ENCODE measurements at places on chromosomes 2 and 18.

- DNase-seq, result no peak
Observed at GRCh38 chr2:168614172-168615018, 158.3 kb downstream of the CERS6 start.

GRCh38 chr2:112959109-112959812, 18.5 kb upstream of the IL36G start:
- DNase-seq, result no peak

- DNase-seq, result no peak
Observed at GRCh38 chr2:148607566-148607965, 37.0 kb upstream of the EPC2 start.

DNA sequence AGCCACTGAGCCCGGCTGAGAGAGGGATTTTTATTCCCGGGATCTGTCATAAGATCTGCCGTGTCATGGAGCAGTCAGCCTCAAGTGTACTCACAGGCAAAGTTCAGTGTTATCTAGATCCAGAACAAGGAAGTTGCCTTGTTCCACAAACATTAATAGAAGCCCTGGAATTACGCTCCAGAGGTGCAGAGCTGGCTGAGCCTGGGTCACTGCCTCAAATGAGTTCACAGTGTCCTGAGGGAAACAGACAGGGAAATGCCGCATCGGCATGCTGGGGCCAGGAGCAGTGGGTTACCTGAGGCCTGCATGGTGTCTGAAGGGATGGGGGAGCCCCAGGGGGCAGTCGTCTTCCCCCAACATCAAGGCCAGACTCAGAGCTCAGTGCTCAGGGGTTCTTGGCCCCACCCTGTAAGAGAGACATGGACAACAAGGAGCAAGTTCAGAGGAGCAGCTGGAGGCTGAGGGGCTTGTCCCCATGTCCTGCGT, 42.7 kb upstream of the ODC1 start:
- DNase-seq, result no peak

DNA sequence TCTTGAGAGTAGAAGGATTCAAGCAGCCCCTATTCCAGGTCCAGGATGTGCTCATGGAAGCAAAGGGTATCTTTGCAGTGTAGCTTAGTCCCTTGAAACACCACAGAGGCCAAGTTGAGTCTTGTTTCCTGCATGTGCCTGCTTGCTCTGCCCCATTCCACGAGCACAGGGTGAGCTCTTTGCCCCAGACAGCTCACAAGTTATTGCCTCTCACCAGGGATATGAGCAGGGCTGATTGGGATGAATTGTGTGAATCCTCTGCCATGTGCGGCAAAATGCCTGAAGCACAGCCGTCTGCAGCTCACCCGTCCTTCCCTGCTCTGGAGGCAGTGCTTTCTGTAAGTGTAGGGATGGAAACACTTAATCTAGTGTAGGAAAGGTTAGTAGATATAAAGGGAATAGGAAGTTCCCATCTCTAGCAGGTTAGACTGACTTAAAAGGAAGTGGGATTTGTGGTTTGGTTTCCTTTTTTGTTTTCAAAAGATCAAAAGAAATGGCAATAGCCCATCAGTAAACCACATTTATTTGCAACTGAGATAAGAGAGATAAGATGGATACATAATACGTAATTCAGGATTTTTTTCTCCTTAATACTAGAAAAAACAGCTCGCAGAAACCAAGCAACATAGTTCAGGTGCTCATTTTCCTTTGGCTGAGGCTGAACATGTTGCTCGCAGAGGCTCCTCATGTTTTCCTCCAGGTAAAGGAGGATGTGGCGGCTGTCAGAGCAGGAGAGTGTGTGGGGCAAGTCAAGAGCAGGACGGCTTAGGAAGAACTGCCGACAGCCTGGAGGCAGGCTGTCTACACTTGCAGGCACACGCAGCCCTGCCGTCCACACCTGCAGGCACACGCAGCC, 41.4 kb downstream of the TMEM182 start:
- no peak for DNase-seq

DNA sequence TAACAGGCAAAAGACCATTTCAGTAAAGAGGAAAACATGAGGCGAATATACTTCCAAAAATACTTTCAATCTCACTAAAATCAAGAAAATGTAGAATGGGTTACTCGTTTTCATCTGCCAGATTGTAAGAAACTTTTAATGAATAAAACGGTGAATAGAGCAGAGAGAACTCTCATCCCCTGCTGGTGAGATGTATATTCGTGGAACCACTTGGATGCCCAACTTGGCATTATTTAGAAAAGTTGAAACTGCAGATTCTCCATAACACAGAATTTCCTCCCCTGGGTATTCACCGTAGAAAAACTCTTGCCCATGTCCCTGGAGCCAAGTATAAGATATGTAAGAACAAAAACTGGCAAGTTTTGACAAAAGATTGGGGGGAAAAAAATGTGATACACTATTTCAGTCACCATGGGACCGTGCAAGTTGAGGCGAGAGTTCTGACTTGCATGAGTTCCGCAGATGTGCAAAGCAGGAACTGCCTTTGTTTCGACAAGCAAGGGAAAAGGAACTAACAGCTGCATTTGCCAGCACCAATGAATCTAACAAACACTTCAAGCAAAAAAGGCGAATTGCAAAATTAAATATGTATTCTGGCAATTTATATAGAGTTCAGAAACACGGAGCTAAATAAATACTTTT, 14.8 kb downstream of the TIMM21 start:
- no peak for DNase-seq

DNA sequence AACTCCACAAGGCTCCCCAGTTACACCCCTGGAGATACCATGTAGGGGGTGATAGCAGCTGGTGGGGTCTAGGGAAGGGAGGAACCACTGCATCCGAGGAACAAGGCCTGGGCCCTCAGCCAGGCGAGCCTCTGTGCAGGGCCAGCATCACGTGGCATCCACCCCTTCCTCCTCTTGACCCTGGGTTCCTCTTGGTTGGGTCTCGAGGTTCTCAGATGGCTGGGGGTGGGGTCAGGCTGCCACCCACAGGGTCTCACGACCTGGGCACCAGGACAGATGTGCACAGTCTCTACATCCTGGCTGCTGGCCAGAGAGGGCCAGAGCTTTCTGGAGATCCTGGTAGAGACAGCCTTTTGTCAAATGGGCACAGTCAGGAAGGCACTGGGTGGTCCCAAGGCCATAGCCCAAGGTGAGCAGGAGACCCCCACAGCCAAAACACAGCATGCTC, 10.4 kb downstream of the HS6ST1 start:
- no peak for DNase-seq

DNA sequence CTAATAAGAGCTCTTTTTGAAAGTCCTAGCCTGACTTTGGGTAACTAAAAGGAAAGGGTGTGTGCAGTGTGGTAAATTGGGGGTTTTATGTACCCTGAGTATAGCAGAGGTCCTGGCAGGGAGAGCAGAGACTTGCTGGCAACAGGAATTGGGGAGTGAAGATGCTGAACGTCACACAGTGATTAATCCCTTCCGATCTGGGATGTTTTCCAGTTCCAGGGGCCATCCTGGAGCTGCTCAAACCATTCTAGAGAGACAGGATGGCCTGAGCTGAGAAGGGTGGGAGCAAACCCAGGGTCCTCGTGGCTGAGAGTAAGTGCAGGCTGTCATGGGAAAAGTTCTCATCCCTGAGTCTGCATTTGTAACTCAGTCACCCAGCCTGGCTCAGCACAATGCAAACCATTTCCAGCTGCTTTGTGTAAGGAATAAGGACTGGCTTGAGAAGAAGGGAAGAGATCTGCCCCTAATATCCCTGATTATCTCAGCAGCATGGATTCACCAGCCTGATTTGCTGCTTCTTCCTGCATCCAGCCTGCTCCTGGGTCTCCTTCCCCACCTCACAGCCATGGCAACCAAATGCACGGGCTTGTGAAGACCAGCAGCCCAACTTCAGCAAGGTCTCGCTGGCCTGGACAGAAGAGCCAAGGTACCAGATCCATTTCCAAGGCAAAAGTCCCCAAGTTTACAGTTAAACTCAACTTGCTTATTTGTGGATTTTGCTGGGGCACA, 47.1 kb upstream of the CELF4 start:
- DNase-seq, result no peak

GRCh38 chr2:172552547-172553291, 3.2 kb upstream of the PDK1 start:
- DNase-seq, result no peak

- no peak for DNase-seq
Observed at GRCh38 chr2:13195270-13195669, 478.5 kb downstream of the TRIB2 start.

- no peak for DNase-seq
Observed at GRCh38 chr2:175808078-175808477, 194.0 kb downstream of the LNPK start.

DNA sequence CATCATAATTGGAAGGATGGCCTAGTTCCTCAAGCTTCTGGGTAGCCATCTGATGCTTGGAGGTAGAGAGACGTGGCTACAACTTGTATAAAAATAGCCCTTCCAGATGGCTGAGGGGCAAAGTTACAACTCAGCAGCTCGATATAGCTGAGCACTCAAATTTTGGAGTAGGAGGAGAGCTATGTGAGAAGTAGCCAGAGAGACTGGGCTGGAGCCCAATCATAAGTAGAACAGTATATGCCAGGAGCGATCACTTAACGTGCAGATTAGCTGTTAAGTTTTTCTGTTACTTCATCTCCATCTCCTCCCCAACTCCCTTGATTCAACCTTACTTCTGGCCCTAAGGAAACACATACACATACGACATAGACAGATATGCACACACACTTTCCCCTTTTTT, 28.8 kb downstream of the CNRIP1 start:
- no peak for DNase-seq

DNA sequence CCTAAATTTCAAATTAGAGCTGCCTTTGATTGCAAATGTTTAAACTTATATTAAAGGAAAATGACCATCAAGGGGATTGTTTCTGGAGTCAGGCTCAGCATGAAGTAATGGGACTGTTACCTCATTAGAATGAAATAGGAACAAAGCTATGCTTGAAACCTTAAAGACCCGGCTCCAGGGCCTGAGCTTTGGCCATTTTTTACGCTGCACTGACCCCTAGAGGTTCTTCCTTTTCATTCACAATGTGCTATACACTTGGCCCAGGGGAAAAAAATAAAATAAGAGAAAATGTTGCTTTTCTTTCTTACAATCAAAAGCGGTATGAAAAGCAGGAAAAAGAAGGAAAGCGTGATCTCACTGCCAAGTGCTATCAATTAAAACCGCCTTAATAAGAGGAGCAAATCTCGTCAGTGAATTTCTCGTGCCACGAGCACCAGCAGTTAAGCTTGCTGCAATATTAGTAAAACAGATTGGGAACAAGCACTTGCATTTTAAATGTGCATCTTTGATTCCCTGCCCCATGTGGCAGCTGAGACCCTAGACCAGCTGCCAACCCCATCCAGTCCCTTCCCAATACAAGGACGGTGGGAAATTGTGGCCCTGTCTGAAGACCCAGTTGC, 96.6 kb downstream of the MBD2 start:
- DNase-seq, result no peak

- DNase-seq, result no peak
Observed at GRCh38 chr2:161146996-161147395, 13.2 kb upstream of the TANK start.

DNA sequence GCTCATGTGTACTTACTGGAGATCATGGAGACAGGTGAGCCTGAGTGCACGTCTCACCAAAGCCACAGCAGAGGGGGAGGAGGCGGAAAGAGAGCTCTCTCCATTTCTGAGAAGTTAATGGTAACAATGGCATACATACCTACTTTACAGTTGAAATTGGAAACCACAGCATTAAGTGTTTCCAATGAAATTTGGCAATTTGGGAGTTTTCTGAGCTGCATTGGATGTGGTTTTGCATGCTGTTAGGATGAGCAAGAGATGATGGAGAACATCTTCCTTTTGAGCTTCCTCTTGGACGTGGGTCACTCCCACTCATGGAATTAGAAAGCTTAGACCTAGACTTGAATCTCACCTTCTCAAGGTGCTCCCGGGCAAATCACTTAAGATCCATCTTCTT, 25.5 kb upstream of the IL37 start:
- no peak for DNase-seq

DNA sequence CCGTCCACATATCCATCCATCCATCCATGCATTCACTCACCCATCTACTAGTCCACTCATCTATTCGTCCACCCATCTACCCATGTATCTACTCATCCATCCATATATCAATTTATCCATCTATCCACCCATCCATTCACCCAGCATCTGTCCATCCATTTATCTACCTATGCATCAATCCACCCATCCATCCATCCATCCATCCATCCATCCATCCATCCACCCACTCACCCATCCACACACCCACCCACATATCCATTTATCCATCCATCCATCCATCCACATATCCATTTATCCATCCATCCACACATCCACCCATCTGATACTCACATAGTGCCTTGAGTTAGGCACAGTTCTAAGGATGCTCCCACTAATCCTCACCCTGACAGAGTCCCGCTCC, 99.0 kb downstream of the MBP start:
- DNase-seq, result no peak

DNA sequence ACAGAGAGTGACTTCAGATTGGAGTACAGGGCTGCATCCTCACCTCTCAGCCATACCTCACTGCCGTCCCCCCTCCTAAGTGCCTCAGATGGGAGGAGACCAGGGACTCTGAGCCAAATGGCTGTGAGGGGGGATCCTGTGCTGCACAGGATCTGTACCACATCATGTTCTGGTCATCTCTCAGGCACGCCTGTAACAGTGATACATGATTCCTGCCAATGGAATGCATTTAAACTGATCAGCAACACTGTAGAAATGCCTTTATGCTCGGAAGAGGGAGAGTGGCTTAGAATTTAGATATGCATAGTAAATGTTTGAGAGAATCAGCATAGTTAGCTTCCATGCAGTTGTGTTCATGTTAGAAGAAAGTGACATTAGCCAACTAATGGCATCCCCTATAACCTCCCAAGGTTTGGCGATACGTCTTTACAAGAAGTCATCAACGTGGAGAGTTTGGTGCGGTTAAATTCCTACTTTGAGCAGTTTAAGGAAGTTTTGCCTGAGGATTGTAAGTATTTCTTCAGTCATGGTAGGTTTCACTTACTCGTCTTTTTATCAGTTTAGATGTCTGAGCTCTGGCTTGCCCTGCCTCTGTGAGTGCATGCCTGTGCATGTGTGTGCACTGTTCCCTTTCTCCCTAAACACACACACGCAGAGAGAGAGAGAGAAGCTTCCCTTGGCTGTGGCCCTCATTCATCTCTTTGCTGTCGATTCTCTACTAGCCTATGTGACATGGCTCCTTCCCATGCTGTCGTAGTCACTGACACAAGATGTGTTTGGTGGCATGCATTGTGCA, 40.0 kb downstream of the COA5 start:
- no peak for DNase-seq

- DNase-seq, result no peak
Observed at GRCh38 chr2:173523497-173523896, 168.8 kb downstream of the CDCA7 start.
